ENCODE measurements at places on chromosomes 7 and 10.

GRCh38 chr10:43206391-43207235, 60.3 kb downstream of the RASGEF1A start:
- DNase-seq: no peak

DNA sequence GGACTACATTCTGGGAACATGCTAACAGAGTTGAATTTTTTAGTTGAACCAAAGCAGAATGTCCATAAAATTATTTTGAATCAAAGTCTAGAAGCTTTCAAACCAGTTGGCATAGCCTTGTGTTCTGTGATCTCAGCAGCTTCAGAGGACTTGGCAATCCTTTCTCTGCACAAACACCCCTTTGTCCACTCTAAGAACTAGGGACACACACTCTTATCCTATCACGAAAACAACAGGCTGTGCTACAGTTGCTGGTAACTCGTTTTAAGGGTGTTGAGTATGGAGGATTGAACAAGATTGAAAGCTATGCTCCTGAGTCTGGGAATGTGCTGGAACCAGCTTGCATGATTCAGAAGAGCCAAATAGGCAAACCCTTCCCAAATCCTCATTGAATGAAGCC, 76.4 kb upstream of the PRSS58 start:
- no peak for DNase-seq

- DNase-seq: no peak
Observed at GRCh38 chr7:93117327-93117726, 452 bp downstream of the SAMD9 start.

- DNase-seq: no peak
Observed at GRCh38 chr10:120217736-120218135, 239.3 kb upstream of the PLPP4 start.

GRCh38 chr10:112653851-112654250, 206.8 kb downstream of the VTI1A start:
- DNase-seq: no peak

DNA sequence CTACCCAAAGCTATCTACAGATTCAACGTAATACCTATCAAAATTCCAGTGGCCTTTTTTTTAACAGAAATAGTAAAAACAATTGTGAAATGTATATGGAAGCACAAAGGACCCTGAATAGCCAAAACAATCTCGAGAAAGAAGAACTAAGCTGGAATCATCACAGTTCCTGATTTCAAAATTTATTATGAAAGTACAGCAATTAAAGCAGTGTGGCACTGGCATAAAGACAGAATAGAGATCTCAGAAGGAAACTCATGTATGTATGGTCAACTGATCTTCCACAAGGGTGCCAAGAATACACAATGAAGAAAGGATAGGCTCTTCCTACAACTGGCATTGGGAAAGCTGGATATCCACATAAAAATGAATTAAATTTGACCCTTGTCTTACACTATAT, 23.2 kb downstream of the PNLIPRP3 start:
- DNase-seq: no peak

- DNase-seq: no peak
Observed at GRCh38 chr10:30357806-30358205, 8.7 kb upstream of the MTPAP start.

GRCh38 chr7:78783179-78783962, 670.1 kb downstream of the MAGI2 start:
- no peak for DNase-seq

DNA sequence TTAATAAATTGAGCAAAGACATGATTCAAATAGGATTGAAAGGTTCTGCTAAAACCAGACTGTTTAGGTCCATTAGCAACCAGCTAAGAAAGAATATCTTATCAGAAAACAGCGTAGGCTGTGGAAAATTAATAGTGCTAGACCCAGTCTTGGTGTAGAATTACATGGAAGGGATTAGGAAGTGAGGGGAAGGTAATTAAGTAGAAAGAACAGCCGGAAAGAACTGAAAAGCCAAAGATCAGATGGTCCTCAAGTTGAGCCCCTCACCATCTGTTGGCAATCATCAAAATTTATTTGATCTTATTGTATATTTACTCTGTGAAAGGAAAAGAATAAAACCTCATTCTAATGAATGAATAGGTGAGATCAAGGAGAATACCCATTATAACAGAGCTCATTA, 50.1 kb downstream of the COL1A2 start:
- no peak for DNase-seq

DNA sequence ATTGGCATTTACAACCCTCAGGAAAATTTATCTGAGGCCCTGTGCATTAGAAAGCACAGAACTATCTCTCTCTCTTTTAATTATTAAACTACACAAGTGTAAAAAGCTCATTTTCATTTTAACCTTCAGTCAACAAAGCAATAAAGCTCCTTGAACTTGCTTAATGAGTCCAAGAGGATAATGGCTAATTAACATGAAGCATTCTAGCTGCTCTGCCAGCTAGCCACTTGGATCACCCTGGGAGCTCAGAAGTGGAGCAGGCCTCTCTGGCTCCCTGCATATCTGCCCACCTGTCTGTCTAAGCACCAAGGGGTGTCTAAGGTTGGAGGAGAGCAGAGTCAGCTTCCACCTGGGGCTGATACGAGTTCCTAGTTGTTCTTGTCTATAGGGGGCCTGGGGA, 56.0 kb upstream of the SLC35G1 start:
- DNase-seq: no peak

GRCh38 chr7:1861799-1862458, 191.9 kb downstream of the ELFN1 start:
- no peak for DNase-seq

DNA sequence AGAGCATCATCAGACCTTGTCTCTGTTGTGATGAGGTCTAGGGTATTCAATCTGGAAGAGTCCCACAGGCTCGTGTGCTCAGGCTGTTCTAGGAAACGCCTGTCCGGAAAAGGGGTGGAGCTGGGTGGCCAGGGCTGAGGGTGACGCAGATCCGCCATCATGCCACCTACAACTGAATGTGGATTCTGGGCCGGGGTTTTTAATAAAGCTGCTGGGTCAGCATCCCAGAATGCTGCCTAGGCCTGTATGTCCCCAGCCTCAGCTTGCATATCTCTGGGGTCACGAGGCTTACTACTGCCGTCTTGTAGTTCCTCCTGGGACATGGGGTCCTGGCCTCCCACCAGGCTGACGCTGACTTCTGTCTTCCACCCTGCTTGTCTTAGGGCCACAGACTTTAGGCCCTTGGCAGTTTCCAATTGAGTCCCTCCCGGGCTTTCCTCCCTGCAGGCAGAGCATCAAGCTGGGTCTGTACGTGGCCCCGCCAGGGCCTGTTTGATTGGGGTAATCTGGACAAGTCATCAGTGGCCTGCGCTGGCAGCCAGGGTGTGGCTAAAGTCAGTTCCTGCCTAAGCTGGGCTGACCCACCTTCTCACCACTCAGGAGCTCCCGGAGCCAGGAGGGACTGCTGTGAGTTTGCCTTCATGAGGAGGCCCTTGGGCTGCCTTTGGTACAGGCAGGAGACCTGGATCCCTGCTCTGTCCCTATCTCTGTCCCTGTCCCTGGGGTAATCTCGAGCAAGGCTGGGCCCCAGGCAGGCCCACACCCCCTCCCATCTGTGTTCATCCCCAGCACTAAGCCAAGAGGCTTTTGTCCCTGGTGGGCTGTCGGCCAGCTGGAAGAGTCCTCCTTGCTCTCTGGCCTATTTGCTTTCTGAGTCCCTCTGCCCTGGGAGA, 79.9 kb downstream of the ZMIZ1 start:
- no peak for DNase-seq

GRCh38 chr10:55629793-55630490, 731.1 kb downstream of the ZWINT start:
- no peak for DNase-seq

DNA sequence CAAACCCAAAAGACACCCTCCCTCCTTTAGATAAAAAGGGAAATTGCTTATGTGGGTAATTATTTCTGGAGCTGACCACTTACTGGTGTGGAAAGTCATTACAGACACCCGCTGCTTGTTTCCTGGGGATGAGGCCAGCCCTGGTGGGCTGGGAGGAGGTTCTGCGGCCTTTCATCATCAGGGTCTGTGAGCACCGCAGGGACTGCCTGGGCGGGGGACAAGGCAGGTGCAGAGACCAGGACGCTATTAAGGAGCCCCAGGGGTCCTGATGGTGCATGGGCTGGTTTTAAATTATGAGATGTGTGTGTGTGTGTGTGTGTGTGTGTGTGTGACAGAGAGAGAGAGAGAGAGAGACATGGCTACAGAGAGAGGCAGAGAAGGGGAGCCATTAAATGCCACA, 171.2 kb downstream of the DNAJB6 start:
- no peak for DNase-seq

- DNase-seq: no peak
Observed at GRCh38 chr7:46321556-46322205, 400.6 kb upstream of the IGFBP3 start.
